ENCODE measurements at places on chromosomes 13 and 19.
A peak's percentile ranks its signal among the peaks of the same experiment; 100 is the strongest.

GRCh38 chr19:7858109-7858770 lies 15.9 kb downstream of the PRR36 start:
- DNase-seq, result no peak

DNA sequence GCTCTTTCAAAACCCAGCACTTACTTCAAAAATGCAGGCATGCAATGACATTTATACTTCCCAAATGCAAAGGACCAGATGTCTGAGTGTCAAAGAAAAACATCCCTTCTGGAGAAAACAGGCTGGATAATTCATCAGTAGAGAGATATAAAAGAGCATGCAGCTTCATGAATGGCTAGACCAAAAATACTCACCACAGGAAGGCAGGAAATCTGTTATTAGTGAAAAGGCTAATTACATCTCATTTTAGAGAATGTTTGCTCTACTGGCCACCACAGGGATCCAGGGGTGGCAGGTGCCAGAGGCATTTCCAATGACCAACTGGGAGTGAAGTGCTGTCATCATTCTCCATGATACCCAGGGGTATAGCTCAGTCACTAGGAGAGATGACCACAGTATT lies 106.5 kb downstream of the LHFPL6 start:
- no peak for DNase-seq

DNA sequence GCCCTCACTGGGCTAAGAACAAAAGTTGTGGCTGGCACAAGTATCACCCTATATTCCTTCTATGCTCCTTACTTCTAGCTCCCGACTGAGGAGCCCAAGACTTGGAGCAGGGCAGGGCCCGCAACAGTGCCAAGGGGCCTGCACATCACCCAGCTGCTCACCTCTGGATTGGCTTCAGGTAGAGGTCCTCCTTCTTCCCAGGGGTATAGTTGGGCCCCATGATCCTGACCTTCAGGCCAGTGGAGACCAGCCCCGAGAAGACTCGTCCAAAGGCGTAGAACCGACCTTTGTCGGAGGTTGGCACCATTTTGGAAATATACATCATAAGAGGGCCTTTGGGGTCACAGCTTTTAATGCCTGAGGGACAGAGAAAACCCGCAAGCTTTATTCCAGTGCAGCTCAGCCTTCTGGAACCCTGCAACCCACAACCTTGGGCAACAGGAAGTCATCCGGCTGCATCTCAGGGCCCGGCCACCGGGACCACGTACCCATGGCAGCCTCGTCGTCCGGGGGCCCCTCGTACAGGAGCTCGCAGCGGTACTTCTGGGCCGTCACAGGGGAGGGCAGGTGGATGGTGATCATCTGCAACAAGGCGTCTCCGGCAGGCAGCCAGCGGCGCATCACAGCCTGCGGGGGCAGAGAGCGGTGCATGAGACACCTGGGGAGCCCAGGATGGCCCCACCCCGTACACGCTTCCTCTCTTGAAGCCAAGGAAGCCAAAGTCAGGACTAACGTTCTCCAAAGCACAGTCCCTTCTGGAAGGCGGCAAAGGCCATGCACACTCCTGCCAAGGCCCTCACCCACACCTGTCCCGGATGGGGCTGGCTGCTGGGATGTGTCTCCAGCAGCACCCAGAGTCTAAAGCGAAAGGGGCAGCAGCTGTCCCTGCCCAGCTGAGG lies 4.7 kb downstream of the EEF2 start:
- no peak for DNase-seq

- DNase-seq, result no peak
Observed at GRCh38 chr13:106286811-106287210, 248.7 kb downstream of the EFNB2 start.

DNA sequence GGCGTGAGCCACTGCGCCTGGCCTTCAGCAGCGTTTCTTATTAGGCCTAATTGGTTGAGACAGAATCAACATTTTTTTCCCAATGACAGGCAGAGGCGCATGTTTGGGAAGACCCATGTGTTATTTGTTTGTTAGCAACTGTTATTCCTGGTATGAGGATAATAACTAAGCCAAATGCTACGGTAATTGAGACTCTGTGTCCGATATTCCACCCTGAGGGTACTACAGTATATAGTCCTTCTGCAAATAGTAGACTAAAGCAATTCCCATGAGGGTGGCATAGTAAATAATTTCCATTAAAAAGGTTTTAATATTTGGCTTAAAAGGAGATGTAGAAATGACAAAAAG lies 18.4 kb upstream of the CCL25 start:
- no peak for DNase-seq

- DNase-seq, result no peak
Observed at GRCh38 chr19:19405971-19406877, 749 bp downstream of the GATAD2A start.

DNA sequence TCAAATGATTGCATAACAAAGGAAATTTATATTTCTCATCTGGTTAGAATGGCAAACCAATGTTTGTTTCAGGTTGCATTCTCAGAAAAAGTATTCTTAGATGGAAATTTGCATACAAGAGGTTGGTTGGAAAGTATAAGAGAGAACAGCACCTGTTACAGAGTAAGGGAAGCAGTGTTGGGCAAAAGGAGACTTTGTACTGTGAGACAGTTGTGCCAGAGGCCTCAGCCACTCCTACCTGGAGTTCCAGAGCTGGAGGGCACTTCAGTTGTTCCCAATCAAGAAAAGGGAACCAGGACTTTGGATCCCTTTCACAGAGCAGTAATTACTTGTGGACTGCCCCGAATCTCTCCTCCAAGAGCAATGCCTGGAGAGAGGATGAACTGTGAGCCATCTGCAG lies 81.8 kb downstream of the SPRY2 start:
- DNase-seq, result no peak

DNA sequence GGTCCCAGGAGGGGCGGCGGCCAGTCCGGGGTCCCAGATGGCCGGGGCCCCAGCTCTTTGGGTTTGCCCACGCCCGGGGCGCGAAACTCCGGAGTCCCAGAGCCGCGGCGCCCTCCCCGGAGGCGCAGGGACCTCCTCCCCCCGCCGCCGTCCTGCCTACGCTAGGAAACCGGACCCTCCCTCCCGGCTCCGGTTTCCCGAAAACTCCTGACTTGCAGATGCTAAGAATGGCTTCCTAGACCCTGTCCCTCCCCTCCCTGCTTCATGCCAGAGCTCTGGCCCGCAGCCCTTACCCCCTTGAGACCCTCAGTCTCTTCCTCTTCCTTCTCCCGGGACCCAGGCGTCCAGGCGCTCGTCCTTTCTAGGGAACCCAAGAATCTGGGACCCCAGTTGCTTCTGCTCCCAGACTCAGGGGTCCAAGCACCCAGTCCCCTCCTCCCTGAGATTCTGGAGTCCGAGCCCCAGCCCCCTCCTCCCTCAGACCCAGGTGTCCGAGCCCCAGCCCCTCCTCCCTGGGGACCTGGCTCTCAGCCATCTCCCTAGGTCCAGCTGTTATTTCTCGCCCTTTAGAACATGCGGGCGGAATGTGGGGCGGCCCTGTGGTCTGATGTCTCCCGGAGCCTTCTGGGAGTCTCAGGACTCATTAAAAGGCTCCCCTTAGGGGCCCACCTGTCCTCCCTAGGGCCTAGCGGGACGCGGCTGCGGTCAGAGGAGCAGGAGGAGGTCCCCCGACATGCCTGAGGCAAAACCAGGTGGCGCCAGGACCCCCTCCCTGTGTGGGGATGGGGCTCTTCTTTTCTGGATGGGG lies at the start of gene MYBPC2:
Gene MYBPC2 (plus strand): TSS at position 672 of the 808 bp plus-strand sequence. CDS start 62 bp downstream, at position 734.
- no peak for DNase-seq

- no peak for DNase-seq
Observed at GRCh38 chr19:53389978-53390377, 5.0 kb upstream of the ZNF765 start.

GRCh38 chr13:42832341-42833096 lies 51.1 kb downstream of the FAM216B start:
- DNase-seq, result no peak

GRCh38 chr13:104206450-104207044 lies 1140.3 kb upstream of the SLC10A2 start:
- DNase-seq, result no peak

DNA sequence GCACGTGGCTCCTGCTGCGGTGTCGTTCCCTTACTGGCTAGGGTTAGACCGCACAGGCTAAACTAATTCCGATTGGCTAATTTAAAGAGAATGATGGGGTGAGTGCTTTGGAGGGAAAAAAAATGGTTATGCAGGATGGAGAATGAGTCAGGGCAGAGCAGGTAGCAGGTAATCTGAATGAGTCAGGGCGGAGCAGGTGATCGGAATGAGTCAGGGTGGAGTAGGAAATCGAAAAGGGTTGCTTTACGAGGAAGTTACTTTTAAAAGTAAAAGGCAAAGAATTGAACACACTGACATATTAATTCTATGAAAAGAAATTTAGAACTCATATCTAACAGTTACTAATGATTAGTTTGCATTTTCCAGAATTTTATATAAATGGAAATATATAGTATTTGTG lies 335.5 kb downstream of the FOXO1 start:
- DNase-seq, result no peak

- DNase-seq, result no peak
Observed at GRCh38 chr19:42328854-42329253, 3.4 kb downstream of the MEGF8 start.

- no peak for DNase-seq
Observed at GRCh38 chr13:28867564-28867963, 47.4 kb downstream of the MTUS2 start.

DNA sequence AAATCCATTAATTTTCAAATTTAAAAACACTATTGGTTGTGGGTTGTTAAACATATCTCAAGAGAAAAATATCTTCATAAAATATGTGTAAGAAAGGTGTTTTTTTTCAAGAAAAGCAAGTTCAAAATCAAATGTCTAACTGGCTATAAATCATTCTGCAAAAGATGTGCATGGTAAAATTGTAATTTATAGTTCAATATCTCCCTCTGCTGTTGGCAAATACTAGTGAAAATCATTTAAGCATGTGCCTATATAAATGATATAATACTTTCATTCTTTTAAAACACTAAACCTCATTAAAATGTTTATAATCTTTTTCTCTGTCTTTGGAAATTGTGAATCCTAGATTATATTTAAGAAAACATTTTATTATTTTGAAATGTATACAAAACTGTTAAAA lies 17.2 kb upstream of the SLITRK6 start:
- DNase-seq, result no peak

GRCh38 chr13:66981912-66982311 lies 248.2 kb downstream of the PCDH9 start:
- no peak for DNase-seq

GRCh38 chr13:26377038-26377437 lies 123.1 kb downstream of the CDK8 start:
- no peak for DNase-seq

GRCh38 chr19:543910-544608 lies at the start of gene GZMM:
GZMM (plus strand) TSS chr19:544053; CDS start chr19:544072, 19 bp downstream.
- peak; percentile 57 for DNase-seq

DNA sequence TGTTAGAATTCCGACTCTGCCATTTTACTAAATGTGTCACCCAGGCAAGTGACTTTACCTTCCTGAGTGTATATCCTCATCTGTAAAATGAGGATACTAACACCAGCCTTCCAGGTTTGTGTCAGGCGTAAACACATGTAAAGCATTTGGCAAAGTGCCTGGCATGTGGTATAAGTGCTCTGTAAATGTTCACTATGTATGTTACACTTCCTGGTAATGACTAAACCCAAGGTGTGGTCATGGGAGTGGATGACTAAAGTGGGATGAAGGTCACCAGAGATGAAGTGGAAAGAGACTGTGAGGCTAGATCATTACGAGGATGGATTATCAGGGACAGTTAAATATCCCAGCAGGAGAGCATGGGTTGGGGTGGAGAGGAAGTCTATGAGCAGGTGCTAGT lies 25.6 kb downstream of the DEDD2 start:
- no peak for DNase-seq

DNA sequence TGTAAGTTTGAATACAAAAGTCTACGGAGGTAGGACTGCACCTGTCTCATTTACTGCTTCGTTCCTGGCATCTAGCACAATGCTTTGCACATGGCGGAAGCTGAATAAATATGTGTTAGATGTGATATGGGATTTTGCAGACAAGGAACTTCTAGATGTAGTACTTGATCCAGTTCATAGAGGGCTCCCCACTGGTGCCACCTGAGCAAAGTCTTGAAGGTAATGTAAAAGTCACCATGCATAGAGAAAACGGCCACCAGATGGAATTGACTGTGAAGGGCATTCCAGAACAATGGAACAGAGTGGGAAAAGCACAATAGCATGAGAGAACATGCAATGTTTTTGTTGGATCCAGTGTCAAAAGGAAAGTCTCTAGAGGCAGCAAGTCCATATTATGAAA lies 209.3 kb downstream of the HS6ST3 start:
- DNase-seq, result no peak

DNA sequence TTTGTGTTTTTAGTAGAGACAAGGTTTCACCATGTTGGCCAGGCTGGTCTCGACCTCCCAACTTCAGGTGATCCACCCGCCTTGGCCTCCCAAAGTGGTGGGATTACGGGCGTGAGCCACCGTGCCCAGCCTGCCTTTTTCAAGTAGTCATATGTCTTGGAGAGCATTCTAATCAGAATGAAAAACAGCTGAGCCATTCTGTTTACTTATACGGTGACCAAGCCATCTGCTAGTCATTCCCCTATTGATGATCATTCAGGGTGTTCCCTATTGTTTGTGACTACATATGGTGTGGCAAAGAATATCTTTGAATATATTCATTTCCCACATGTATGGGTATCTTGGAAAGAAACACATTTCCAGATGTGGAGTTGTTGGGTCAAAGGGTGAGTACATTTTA lies 17.2 kb downstream of the BLOC1S3 start:
- DNase-seq, result no peak
